ENCODE measurements at places on chromosomes 6 and 20.

- DNase-seq = no peak
Measured at GRCh38 chr20:59024111-59024530, 4.9 kb downstream of the TUBB1 start.

DNA sequence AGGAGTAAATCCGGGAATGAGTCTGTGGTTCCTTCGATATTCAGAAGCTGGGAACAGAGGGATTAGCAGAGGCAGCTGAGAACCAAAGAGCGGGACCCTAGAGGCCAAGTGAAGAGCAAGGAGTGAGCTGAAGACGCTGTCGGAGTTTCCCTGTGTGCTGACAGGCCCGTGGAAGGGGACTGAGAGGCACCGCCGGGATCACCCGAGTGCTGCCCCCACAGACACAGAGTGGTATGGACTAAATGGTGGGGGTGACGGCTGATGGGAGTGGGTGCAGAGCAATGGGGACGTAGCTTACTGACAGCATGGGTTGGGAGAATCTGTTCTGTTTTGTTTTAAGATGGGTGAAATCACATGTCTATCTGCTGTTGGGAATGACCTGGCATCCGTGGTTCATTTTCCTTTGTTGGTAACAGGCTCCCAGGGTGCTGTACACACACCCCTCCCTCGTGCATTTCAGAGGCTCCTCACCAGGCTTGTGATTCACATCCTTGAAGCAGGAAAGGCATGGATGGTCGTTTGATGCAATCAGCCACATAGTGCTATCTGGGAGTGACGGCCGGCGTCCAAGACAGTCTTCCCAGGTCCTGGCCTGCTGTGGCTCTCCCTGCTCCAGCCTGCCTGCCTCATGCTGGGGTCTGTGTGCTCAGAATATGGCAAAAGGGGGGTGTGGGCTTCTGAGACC lies 97.4 kb downstream of the THBS2 start:
- DNase-seq = no peak

GRCh38 chr20:3815703-3816315 lies 4.5 kb upstream of the AP5S1 start:
- no peak for DNase-seq

GRCh38 chr6:135412761-135413160 lies 84.8 kb downstream of the AHI1 start:
- DNase-seq = no peak

DNA sequence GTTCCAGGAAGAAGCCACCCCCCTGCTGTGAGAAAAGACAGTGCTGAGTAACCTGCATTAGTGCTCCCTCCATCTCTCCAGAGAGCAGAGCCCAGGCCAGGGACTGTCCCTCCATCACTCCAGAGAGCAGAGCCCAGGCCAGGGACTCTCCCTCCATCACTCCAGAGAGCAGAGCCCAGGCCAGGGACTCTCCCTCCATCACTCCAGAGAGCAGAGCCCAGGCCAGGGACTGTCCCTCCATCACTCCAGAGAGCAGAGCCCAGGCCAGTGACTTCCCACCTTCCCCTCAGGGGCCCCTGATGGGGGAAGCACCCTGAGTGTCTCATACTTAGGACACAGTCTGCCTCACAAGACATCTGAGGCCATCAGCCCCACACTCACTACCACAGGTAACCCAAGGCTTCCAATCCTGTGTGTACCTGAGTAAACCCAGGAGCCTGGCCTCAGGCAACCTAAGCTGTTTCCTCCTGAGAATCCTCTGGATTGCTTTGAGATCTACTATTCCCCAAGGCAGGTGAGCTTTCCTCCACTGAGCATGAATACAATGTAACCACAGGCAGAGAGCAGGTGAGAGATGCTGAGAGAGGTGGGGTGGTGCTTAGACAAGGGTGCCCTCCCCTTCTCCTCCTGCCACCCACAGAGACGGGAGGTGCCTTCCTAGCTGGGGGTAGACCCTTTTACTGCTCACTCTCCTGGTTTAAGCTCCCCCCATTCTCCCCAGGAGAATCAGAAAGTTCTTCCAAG lies 4.9 kb downstream of the TBXT start:
- DNase-seq = no peak

- DNase-seq = no peak
Measured at GRCh38 chr6:22892452-22892851, 323.1 kb downstream of the HDGFL1 start.

All from LNCaP clone FGC (cell line).